ENCODE measurements at places on chromosomes 1 and 21.
A peak's percentile ranks its signal among the peaks of the same experiment; 100 is the strongest.

- DNase-seq, result peak; percentile 22
These were observed 586.4 kb upstream of the ZRANB2 start for GRCh38 chr1:71667216-71667615.

GRCh38 chr1:246566813-246567645 lies 773 bp downstream of the CNST start:
- peak; percentile 75 for DNase-seq

DNA sequence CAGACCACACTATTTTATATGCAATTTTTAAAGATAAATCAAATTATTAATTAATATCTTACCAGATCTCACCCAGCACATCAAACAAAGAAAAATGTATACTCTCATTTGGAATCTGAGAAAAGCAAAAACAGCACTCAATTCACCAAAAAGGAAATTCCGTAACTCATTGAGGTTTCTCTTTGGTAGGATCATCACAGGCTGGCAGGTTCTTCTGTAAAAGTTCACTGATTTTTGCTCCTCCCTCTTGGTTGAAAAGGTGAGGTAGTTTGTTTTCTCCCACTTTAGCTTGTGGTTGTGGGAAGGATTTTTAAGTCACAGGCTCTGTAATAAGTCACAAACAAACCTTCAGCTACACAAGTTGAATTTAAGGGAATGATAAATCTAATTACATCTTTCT lies at the start of gene LIPI:
TSS of gene LIPI (minus strand) at position 218 of the 400 bp plus-strand sequence. CDS start at position 108, 110 bp downstream.
- no peak for DNase-seq

DNA sequence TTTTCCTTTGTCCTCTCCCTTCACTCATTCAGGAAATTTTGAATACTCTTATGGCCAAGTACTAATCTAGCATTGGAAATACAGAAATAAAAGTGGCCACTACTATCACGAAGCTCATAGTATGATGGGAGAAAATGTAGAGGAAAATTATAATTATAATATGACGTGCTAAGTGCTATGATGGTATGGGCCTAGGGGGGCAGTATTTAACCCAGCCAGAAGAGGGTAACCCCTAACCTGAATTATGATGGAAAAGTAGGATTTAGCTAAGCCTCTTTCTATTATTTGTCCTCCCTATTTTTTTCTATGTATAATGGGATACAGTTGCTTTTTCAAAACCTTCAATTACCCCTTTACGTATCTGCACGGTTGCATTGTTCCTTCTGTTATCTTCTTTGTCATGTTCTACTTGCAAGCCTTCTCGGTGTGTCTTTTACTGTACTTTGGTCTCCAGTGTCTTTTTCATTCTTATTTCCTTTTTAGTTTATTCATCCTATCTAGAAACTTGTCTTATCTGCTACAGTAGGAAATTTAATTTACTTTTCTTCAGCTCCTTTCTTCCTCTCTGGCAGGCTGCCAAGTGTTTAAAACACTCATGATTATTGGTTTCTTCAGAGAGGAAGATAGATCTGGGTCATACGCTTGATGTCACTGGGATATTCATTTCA lies 88.8 kb upstream of the GPR52 start:
- peak; percentile 2 for DNase-seq

DNA sequence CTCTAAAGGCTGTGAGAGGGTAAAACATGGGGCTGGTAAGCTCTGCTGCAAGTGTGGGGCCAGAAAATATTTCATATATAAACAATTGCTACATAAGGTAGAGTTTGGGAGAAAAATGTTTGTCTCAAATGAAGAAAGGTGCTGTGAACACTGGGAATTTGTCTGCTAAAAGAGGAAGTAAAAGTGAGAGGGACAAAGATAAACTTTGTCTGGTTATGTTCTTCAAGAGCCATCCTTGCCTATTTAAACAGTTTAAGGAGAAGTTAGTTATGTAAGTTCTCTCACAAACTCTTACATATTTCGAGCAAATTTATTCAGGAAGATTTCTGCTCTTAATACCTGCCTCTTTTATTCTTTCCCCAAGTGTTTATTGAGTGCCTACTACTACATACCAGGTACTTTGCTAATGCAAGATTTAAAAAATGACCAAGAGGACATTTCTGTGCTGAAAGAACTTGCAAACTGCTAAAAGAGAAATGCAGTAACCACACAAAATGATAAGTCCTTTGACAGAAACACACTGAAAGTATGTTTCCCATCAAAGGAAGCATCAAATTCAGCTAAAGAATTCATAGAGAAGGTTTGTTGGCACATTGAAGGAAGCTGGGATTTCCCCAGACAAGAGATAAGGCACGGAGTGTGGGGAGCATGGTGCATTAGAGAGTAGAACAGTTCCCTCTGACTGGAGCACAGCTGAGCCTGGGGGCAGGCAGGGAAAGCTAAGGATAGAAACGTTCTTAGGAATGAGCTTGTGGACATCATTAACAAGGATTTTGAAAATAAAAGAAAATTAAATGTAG lies 549.1 kb downstream of the PTBP2 start:
- DNase-seq, result peak; percentile 19

- DNase-seq, result no peak
These were observed 531.2 kb downstream of the KIF26B start for GRCh38 chr1:245686006-245686405.

- no peak for DNase-seq
These were observed 17.4 kb upstream of the CASZ1 start for GRCh38 chr1:10813799-10814198.

GRCh38 chr1:219109424-219110018 lies 64.2 kb upstream of the LYPLAL1 start:
- DNase-seq, result no peak

DNA sequence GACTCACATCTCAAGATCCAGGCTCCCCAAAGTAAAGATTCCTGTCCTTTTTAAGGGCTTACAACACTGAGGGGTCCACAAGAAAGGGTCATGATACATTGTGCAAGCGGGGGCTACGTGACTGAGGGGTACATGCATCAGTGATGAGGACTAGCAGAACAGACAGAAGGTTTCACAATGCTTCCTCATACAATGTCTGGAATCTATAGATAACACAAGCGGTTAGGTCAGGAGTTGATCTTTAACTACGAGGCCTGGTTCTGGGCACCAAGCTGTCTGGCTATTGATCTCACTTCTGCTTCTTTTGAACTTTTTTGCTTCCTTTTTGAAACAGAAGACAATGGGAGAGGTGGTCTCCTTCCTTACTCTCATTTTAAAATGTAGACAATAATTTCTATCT lies 718.6 kb downstream of the AMY1C start:
- DNase-seq, result no peak

DNA sequence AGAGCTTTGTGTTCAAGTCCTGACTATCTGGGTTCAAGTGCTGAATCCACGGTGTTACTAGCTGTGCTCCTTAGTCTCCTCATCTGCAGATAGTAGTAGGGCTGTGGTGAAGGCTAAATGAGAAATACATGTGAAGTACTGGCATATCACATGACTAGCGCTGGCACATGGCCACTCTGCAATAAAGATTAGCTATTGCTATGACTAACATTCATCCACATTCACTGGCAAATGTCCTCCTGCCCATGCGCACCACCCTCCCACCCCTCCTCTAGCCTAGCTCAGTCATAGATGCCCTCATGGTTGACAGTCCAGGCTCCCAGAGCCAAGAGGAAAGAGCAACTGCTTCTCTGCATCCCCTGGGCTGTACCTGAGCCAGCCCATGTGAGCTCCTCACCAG lies 8.5 kb upstream of the COL8A2 start:
- DNase-seq, result peak; percentile 91

DNA sequence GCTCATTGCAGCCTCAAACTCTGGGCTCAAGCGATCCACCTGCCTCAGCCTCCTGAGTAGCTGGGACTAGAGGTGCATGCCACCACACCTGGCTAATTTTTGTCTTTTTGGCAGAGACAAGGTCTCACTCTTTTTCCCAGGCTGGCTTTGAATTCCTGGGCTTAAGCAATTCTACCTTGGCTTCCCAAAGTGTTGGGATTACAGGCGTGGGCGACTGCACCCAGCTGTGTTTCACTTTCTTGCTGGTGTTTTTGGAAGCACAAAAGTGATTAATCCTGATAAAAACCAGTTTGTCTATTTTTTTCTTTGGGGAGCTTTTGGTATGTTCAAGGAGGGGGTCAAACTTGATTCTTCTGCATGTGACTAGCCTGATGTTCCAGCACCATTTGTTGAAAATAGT lies 19.3 kb downstream of the RNF11 start:
- no peak for DNase-seq

DNA sequence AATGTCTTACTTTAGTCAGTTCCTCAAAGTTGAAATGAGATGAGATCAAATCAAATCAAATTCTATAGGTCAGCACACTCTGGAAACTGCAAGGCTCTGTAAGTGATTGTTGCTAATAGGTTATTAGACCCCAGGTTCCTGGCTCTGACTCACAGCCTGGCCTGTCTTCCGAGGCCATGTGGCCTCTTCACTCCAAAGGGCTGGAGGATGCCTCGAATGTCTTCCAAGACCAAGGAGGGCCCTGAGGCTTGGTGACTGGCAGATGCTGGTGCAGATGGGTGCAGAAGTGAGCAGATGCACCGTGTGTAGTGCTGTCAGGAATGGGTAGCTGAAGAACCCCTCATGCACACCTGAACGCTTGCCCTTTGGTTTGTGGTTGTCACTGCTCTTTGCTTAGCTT lies 113.4 kb downstream of the MAB21L3 start:
- no peak for DNase-seq
